ENCODE measurements at places on chromosomes 12 and 14. TPM values are rescaled to one million over a fixed set of nuclear protein-coding genes. Genes with fewer than 3 reads are reported as not detected.

The SPIC gene
- polyA plus RNA-seq, result not detected

DNA sequence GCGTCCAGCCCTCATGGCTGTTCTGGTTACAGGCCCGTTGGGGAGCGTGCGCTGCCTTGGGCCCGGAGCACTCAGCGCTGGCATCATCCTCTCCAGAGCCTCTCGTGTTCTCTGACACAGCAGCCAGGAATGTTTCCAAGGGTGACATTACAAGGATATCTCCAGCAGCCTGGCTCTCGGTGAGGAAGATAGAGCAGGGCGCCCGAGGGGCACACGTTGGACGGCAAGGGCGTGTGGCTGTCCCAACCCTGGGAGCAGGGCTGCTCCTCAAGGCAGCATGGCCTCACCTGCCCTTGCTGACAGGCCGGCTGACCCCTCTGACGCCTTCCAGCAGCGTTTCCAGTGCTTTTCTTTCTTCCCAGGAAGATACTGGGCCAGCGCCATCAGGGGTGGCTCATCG lies 14.4 kb downstream of the LRCOL1 start:
- DNase-seq, result no peak

- no peak for DNase-seq
Measured at GRCh38 chr12:5900533-5901205, 44.4 kb downstream of the ANO2 start.

GRCh38 chr14:20215196-20215595 lies 8.3 kb upstream of the OR11H6 start:
- DNase-seq, result no peak

DNA sequence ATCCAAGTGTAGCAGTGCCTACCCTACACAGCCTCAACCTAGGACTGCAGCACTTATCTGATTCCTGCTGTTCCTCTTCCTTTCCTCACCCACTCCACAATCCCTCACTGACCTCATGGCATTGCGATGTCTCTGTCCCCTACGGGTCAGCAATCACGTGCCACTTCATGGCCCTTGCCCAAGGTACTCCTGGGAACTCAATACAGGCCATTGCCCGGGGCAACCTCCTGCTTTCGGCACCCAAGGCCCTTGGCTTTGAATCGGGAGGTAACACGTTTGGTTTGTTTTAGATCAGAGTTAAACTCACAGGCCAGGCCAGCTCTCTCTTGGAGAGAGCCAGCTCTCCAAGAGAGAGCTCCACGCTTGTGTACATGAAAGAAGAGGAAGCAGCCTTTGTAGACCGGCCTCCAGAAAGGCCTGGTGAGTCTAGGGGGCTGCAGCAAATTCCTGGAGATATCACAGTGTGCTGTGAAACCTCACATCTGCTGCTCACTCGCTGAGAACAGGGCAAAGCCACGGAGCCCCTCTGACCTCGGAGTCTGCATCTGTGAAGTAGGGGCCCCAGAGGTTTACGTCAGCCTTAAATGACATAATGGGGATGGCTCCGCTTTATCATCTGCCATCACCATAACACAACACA lies 12.2 kb downstream of the CLMN start:
- no peak for DNase-seq

- DNase-seq, result no peak
Measured at GRCh38 chr12:93680006-93680405, 2.8 kb downstream of the CRADD start.

The LYZ gene
- 19.5 TPM for polyA plus RNA-seq

The SLC6A13 gene
- polyA plus RNA-seq, result 48.9 TPM

All from left kidney (tissue), 8 donors.